ENCODE measurements at places on chromosomes 3 and 15. TPM values are rescaled to one million over a fixed set of nuclear protein-coding genes. Genes with fewer than 3 reads are reported as not detected.

The NUSAP1 gene
- 334 TPM for total RNA-seq

The CELF6 gene
- 0.29 TPM for total RNA-seq

DNA sequence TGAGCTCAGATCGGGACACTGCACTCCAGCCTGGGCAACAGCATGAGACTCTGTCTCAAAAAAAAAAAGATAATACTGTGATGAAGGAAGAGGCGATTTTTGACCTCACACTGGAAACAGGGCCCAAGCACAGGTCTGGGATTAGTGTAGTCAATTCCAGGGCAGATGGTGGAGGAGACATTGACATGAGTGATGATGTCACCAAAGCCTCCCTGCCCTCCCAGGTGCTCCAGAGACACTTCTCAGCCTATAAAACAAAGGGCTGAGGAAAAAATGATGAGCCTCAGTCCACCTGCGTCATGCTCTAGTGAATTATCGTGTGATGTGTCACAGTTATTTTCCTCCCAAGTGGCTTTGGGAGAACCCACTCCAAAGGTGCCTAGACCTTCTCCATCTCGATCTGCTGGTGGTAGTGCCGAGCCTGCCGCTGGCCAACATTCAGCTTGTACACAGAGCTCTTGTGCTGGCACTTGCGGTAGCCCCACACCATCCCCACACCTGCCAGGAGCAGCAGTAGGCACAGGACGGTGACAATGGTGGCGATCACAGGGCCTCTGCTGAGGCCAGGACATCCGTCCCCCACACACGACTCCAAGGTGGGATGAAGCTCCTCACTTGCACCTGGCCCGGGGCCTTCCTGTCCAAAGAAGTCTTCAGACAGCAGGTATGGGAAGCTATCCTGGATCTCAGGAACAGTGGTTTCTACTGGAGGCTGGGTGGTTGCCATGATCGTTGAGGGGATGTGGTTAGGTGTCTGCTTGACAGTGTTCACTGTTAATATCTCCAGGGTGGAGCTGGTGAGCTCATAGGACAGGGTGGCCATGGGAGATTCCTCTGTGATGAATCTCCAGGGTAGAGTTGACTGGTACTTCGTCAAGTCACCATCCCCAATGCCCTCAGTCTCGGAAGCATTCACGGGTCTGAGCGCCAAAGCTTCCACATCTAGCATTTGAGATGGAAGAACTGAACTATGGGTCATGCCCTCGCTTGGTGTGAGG is 38.8 kb downstream of the CRTAP start:
- H3K4me3 ChIP-seq: no peak overlapping the region
- H3K27me3 ChIP-seq: peaks cover 6% of the 10 kb centered on the region
- DNase-seq: no peak

DNA sequence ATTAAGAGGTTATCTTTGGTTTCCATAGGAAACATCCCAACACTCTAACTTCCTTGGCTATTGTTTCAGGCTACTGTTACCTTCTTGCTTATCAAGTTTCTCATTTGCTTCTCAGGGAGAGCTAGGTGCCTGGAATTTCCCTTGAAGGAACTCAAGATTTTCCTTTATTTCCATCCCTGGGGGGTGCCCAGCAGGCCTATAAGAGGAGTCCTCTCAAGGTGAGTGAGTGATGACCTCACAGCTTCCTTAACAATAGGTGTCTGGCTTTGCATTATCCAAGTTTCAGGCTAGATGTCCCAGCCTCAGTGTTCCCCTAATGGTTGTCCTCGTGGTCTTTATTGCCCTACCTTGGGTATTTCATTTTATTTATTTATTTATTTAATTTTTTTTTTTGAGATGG is 12.1 kb upstream of the CTSH start:
- H3K36me3 ChIP-seq: no peaks in the 10 kb centered on the region
- no peaks in the 10 kb centered on the region for H3K4me1 ChIP-seq
- no peak overlapping the region for H3K27ac ChIP-seq
- H3K27me3 ChIP-seq: peaks cover 7% of the 10 kb centered on the region

- no peak overlapping the region for H3K4me3 ChIP-seq
- no peaks in the 10 kb centered on the region for H3K27me3 ChIP-seq
- no peak overlapping the region for H3K27ac ChIP-seq
- H3K36me3 ChIP-seq: peaks cover 57% of the 10 kb centered on the region
- DNase-seq: no peak
- peaks cover 4% of the 10 kb centered on the region for H3K4me1 ChIP-seq
Observed at GRCh38 chr15:50028326-50028725, 90.7 kb downstream of the ATP8B4 start.
